ENCODE measurements at places on chromosomes 2 and 18. TPM values are rescaled to one million over a fixed set of nuclear protein-coding genes. Genes with fewer than 3 reads are reported as not detected.
A peak's percentile ranks its signal among the peaks of the same experiment; 100 is the strongest.

The CHST10 gene
- 22.1 TPM for total RNA-seq

The MAPK4 gene
- total RNA-seq = 16.3 TPM

The APCDD1 gene
- 10.9 TPM for total RNA-seq

The TMEM18 gene
- 19.3 TPM for total RNA-seq

The POU3F3 gene
- not detected for total RNA-seq

The NEU2 gene
- not detected for total RNA-seq

DNA sequence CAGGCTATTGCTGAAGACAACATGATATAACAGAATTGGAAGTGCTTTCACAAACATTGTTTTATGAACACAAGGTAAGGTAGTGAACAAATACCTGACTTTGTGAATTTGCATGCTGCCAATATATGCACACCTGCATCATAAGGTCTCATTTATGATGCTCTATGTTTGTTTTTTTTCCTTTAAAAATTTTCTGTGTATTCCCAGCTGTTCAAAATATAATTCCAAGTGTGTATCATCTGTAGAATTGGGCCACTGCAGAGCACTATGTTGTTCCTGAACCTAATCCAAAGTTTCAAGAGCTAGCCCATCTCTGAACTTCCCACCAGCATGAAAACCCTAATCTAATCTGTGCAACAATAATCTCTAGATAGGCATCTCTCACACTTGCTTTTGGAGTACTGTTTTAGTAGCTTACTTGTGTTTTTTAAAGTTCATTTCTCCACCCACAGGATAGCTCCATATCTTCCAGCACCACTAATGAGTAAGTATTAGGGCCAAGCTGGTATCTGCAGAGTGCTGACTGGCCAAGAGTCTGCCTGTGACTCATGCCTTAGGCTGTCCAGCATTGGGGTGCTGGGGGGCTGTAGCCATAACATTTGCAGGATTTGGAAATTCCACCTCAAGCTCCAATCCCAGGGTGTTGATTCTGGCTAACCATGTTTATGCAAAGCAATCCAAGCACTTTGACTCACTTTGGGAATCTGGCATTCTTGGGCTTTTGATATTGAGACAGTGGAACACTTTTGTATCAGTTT, 208.2 kb upstream of the REV1 start:
- H3K4me1 ChIP-seq = peaks cover 3% of the 10 kb centered on the region
- H3K36me3 ChIP-seq = no peaks in the 10 kb centered on the region
- H3K27me3 ChIP-seq = peaks cover 6% of the 10 kb centered on the region
- H3K4me3 ChIP-seq = no peak overlapping the region

DNA sequence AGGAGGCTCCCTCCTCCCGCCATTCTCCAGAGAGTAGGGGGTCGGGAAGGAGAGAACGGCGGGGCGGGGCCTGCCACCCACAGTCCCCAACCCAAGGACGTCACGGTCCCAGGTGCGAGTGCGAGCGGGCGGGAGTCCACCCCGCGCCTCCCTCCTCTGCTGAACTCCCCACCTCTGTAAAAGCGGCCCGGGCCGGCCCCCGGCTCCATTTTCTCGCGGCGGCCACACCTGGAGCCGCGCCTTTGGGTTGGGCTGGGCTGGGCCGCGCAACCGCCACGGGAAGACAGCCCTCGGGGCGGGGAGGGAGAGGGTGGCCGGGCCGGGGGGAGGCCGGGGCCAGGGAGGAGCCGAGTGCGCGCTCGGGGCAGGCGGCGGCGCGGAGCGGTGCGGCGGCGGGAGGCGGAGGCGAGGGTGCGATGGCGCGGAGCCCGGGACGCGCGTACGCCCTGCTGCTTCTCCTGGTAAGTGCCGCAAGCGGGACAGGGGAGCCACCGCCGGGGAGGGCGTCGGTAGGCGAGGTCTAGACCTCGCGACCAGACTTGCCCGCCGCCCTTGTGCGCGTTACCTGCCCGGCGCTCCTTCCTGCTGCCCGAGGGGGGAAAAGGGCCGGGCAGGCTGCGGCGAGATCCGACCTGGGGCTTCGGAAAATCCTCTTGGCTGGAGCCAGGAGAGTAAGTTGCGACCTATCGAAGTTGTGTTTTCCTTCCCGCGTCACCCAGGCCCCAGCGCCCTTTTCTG, at the start of gene DSG2:
TSS of gene DSG2 (plus strand) at position 342 of the 738 bp plus-strand sequence. CDS start at position 417, 75 bp downstream.
- H3K27ac ChIP-seq = peak within 1 kb of the TSS; percentile 98
- peaks cover 16% of the 10 kb centered on the region for H3K4me1 ChIP-seq
- H3K27me3 ChIP-seq = no peaks in the 10 kb centered on the region
- DNase-seq = peak; percentile 76

DNA sequence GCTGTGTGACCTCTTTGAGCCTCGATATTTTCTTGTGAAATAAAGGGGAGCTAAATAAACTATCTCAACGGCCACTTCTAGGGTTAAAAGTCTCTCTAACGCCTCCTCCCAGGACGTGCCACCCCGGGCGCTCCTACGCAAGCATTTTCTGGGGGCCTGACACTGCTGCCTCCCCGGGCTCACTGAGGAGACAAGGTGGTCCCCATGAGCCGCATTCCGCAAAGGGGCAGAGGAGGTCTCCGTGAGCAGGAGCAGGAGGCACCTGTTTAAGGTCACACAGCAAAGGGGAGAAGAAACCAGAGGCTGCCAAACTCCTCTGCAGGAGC, 913 bp upstream of the WNT10A start:
- H3K27me3 ChIP-seq = peaks cover 82% of the 10 kb centered on the region
- H3K4me1 ChIP-seq = peaks cover 1% of the 10 kb centered on the region
- peaks cover 1% of the 10 kb centered on the region for H3K36me3 ChIP-seq
- H3K27ac ChIP-seq = no peak overlapping the region

GRCh38 chr18:52337276-52337675, 2.7 kb upstream of the DCC start:
- no peak overlapping the region for H3K27ac ChIP-seq
- H3K4me3 ChIP-seq = no peak overlapping the region
- no peaks in the 10 kb centered on the region for H3K36me3 ChIP-seq
- H3K27me3 ChIP-seq = peaks cover 70% of the 10 kb centered on the region
- DNase-seq = no peak

- no peak for DNase-seq
- no peaks in the 10 kb centered on the region for H3K36me3 ChIP-seq
- H3K4me3 ChIP-seq = no peak overlapping the region
- H3K27me3 ChIP-seq = no peaks in the 10 kb centered on the region
These were observed 22.8 kb upstream of the DAW1 start for GRCh38 chr2:227848586-227848985.

DNA sequence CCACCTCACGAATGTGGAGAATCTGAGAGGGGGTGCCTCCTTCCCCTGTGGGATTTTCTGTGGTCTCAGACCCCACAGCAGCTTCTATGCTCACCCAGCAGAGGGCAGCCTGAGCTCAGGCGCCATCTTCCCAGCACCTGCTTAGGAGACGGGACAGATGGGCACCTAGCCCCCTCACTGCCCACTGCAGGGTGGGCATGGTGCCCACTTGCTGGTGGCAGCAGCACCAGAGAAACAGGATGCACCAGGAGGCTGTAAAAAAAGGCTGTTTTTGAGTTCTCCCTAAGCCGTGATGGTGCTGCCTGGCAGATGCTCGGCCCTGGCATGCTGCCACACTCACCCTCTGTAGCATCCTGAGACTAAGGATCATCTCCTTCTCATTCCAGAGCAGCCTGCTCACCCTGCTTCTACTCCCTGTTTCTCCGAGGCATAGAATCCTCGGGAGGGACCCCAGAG, 19.1 kb upstream of the SLC20A1 start:
- H3K27me3 ChIP-seq = peaks cover 20% of the 10 kb centered on the region
- H3K4me1 ChIP-seq = peaks cover 9% of the 10 kb centered on the region
- H3K36me3 ChIP-seq = no peaks in the 10 kb centered on the region
- DNase-seq = peak; percentile 18
- no peak overlapping the region for H3K4me3 ChIP-seq

DNA sequence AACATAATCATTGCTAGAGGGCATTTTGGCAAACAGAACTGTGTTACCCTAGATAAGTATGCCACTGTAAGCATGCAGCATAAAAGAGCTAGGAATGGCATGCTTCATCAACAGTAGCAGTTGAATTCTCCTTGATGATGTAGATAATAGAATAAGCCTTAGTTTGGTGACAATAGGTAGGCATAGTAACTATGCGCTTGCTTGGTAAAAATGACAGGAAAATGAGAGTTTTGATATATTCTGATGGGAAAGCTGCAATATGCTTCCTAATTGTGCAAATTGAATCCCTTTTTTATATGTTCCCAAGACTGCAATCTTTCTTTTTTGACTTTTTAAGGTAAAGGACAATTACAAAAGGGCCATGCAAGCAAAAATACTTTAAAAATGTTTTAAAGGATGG, 930.9 kb upstream of the FAM98A start:
- no peak for DNase-seq
- H3K4me1 ChIP-seq = peaks cover 24% of the 10 kb centered on the region
- H3K36me3 ChIP-seq = no peaks in the 10 kb centered on the region
- H3K27me3 ChIP-seq = peaks cover 6% of the 10 kb centered on the region
- H3K27ac ChIP-seq = no peak overlapping the region

- no peak overlapping the region for H3K4me3 ChIP-seq
- H3K36me3 ChIP-seq = no peaks in the 10 kb centered on the region
- no peak overlapping the region for H3K27ac ChIP-seq
- DNase-seq = no peak
- peaks cover 9% of the 10 kb centered on the region for H3K27me3 ChIP-seq
- peaks cover 29% of the 10 kb centered on the region for H3K4me1 ChIP-seq
These were observed 19.5 kb upstream of the POMC start for GRCh38 chr2:25187729-25188350.

- H3K27me3 ChIP-seq = no peaks in the 10 kb centered on the region
- H3K36me3 ChIP-seq = no peaks in the 10 kb centered on the region
- H3K4me3 ChIP-seq = no peak overlapping the region
- H3K27ac ChIP-seq = no peak overlapping the region
- DNase-seq = no peak
- H3K4me1 ChIP-seq = no peaks in the 10 kb centered on the region
These were observed 202.1 kb upstream of the UBE2E3 start for GRCh38 chr2:180778291-180778690.

DNA sequence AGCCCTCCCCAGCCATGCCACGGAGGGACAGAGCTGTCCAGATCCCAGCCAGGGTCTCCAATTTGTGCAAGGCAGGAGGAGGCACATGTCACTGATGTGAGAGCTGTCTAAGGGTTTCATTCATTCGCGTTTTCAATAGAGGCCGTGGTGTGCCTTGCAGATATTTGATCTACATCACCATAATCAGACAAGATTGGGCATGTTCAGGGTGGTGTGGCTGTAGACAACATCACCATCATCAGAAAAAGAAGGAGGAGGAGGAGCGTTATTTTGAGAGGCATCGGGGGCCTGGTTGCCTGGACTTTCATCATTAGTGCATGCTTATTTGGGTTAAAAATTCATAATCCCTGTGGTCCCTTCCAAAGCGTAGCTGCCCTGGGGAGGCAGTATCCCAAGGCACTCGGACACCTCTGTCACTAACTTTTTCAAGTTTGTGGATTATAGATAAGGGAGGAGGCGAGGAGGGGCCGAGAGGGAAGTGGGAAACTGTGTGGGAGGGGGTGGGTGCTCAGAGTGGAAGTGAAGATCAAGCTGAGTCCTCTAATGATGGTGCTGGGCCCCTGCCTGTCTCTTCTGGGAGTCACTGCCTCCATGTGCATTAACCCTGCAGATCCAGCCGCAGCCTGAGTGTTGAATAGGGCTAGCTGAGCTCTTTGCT, 194.1 kb downstream of the CTIF start:
- peaks cover 2% of the 10 kb centered on the region for H3K4me1 ChIP-seq
- no peaks in the 10 kb centered on the region for H3K27me3 ChIP-seq
- no peak overlapping the region for H3K27ac ChIP-seq
- no peaks in the 10 kb centered on the region for H3K36me3 ChIP-seq

GRCh38 chr18:61414086-61414485, 80.9 kb downstream of the CDH20 start:
- no peak overlapping the region for H3K27ac ChIP-seq
- H3K4me3 ChIP-seq = no peak overlapping the region
- H3K27me3 ChIP-seq = no peaks in the 10 kb centered on the region

GRCh38 chr2:98730053-98730706, 752 bp downstream of the MGAT4A start:
- H3K4me1 ChIP-seq = peaks cover 24% of the 10 kb centered on the region
- H3K27me3 ChIP-seq = peaks cover 6% of the 10 kb centered on the region
- H3K36me3 ChIP-seq = no peaks in the 10 kb centered on the region

GRCh38 chr18:23776306-23776705, 87.1 kb downstream of the LAMA3 start:
- H3K4me3 ChIP-seq = no peak overlapping the region
- H3K4me1 ChIP-seq = no peaks in the 10 kb centered on the region
- no peak for DNase-seq
- H3K27me3 ChIP-seq = peaks cover 13% of the 10 kb centered on the region

GRCh38 chr18:31791817-31792579, 31.3 kb upstream of the SLC25A52 start:
- H3K4me3 ChIP-seq = no peak overlapping the region
- no peaks in the 10 kb centered on the region for H3K36me3 ChIP-seq
- H3K4me1 ChIP-seq = peaks cover 4% of the 10 kb centered on the region
- DNase-seq = no peak
- no peaks in the 10 kb centered on the region for H3K27me3 ChIP-seq

GRCh38 chr2:15890124-15890754, 50.1 kb upstream of the MYCN start:
- no peaks in the 10 kb centered on the region for H3K36me3 ChIP-seq
- no peak for DNase-seq
- peaks cover 18% of the 10 kb centered on the region for H3K27me3 ChIP-seq
- peaks cover 13% of the 10 kb centered on the region for H3K4me1 ChIP-seq

DNA sequence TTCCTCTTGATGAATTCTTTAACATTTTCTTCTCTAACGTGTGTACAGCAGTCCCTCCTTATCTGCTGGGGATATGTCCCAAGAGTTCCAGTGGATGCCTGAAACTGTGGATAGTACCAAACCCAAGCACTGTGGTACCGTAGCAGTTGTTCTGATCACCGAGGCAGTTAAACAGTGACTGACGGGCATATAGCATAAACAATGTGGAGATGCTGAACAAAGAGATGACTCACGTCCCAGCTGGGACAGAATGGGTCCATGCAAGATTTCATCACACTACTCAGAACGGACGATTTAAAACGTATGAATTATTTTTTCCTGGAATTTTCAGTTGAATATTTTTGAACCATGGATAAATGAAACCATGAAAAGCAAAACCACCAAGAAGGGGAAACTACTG, 54.5 kb upstream of the SPAG16 start:
- peaks cover 3% of the 10 kb centered on the region for H3K4me1 ChIP-seq
- no peak for DNase-seq
- no peak overlapping the region for H3K27ac ChIP-seq
- H3K27me3 ChIP-seq = peaks cover 7% of the 10 kb centered on the region
- no peaks in the 10 kb centered on the region for H3K36me3 ChIP-seq

DNA sequence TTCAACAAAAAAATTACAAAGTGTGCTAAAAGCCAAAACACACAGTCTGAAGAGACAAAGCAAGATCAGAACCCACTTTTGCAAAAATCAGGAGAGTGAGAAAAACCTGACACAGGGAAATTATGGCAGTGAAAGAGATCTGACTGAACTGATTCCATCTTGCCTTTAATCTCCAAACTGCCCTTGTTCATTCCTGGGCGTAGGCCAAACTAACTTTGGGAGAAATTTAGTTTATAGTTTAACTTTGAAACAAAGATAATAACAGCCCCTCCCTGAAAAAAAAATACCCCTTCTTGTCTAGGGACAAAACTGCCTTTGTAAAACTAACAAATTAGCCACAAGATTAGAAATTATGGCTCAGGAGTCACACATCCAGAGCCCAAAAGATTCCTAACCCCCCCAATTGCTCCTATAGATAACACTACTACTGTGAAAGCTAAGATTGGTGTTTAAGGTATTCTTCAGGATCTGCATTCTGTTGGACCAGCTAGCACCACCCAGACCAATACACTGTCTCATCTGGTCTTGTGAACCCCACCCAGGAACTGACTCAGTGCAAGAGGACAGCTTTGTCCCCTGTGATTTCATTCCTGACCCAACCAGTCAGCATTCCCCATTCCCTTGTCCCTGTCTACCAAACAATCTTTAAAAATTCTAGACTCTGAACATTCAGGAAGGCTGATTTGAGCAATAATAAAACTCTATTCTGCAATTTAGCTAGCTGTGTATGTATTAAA, 226.1 kb upstream of the SH3BP4 start:
- DNase-seq = no peak
- no peak overlapping the region for H3K27ac ChIP-seq
- no peaks in the 10 kb centered on the region for H3K27me3 ChIP-seq
- H3K4me3 ChIP-seq = no peak overlapping the region
